ENCODE measurements at places on chromosomes 12 and 14.

DNA sequence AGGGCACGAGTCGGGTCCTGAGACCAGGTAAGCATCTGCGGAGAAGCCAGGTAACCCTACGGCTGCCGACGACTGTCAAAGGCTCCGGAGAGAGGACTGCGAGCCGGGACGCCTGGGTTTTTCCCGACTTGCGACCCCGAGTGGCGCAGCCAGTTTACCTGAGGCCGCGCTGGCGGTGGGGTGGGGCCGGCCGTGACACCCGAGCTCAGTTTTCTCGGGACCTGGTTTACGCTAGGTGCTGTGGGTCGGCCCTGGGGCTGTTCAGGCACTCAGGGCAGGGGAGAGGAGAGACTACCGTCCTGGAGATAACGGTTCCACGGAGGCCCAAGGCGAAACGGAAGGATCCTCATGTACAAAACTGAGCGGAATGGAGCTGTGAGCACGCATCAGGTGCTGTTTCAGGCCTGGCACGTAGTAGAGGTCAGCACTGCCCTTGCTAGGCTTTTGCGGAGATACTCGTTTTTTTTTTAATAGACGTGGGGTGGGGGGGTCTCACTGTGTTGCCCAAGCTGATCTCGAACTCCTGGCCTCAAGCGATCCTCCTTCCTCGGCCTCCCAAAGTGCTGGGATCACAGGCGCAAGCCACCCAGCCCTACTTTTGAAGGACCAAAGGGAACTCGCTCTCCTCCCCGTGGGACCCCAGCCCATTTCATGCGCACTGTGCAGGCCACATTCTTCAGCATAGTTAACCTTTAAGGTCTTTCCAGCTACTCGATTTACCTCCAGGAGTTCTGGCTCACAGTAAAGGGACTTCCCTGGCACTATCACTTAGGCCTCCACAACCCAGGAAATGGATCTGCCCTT is 471 bp downstream of the MTRFR start:
- no peak for DNase-seq

- DNase-seq = no peak
Observed at GRCh38 chr12:110508071-110508586, 6.0 kb downstream of the RAD9B start.

DNA sequence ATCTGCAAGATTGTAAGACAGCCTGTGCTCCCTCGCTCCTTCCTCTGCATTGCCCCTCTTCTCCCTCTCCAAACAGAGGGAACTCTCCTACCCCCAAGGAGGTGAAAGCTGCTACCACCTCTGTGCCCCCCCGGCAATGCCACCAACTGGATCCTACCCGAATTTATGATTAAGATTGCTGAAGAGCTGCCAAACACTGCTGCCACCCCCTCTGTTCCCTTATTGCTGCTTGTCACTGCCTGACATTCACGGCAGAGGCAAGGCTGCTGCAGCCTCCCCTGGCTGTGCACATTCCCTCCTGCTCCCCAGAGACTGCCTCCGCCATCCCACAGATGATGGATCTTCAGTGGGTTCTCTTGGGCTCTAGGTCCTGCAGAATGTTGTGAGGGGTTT is 37.4 kb downstream of the DAD1 start:
- DNase-seq = no peak

GRCh38 chr12:57469296-57470164 is 9.9 kb downstream of the GLI1 start:
- no peak for DNase-seq

Data from HEK293T (cell line).